H54 (cell line): ENCODE measurements at places on chromosomes 1 and 21.
A peak's percentile ranks its signal among the peaks of the same experiment; 100 is the strongest.

GRCh38 chr1:23772049-23772853, 6.0 kb upstream of the PITHD1 start:
- DNase-seq: peak; percentile 26

DNA sequence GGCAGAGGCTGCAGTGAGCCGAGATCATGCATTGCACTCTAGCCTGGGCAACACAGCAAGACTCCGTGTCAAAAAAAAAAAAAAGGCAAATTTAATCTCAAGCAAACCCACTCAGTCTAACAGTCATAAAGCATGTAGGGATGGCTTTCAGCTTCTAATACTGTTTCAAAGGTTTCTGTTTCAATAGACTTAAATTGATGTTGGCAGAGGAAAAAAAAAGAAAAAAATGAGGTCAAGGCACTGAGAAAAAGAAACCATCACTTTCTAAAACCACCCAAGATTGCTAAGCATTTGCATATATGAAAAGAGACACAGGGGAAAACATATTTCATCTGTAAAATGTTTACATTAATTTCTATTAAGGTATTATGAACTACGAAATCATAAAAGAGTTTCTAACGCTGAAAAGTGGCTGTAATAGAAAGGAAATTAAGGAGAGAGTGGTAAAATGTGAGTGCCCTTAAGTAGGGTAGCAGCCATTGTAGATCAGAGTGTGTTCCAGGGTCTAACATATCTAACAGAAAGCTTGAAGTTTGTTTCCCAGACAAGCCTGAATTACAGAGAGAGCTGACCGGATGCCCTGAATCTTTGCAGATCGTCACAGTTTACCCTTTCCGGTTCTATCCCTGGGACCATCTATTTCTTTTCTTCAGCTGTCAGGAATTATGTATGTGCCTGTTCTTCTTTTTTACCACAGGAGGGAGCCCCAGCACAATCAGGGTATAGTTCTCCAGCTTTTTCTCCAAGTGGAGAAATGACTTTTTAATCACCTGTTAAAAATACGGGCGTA, 70.0 kb downstream of the PLD5 start:
- peak; percentile 18 for DNase-seq

DNA sequence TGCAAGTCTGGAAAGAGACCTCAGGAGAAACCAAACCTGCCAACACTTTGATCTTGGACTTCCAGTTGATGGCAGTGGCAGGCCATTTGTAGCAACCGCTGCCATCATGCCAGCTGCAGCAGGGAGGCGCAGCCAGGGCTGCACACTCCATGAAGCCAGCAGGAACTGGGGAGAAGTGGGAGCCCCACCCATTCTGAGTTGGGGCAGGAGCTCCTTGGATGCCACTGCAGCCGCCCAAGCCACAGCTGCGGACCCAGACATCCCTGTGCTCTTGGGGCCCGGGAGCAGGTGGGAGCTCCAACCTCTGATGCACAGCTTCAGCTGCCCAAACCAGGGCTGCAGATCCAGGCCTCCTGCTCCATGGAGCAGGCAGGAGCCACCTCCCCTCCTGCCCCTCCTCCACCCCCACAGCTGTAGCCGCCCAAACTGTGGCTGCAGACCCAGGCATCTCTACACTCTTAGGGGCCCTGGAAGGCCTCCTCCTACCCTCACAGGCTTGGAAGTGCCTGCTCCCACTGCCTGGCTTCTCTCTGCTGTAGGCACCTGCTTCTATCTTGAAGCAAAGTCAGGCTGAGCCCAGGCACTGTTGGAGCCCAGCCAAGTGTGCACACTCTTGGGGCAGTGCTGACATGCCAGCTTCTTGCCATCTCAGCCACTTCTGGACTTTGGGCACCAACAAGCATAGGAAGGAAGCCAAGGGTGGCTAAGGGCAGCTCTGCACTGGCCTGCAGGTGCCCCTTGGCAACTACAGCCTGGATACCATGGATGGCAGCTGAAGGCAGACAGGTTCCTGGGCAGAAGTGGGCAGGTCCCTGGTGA, 20.0 kb upstream of the DISP1 start:
- no peak for DNase-seq

DNA sequence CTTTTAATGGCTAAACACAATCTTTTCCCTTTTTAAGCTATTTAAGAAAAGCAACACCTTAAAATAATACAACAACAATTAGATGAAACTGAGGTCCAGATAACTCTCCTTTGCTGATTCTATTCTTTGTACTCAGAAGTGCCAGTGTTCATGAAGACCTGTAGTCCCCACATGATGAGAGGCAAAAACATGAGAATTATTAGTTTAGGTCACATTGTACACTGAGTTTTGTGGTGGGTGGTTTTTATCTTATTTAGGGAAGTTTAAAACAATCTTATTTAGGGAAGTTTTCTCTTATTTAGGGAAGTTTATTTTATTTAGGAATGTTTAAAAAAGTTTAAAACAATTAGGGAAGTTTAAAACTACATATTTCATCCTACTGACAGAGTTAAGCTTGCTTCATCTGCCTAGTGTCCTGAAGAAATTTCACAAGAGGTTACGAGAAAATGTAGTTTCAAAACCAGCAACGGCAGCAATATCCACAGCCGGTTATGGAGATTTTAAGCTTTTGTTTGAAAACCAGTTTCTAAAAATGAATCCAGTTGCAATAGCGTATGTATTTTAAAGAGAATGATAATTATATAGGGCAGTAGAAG, 7.8 kb upstream of the OR14I1 start:
- no peak for DNase-seq

DNA sequence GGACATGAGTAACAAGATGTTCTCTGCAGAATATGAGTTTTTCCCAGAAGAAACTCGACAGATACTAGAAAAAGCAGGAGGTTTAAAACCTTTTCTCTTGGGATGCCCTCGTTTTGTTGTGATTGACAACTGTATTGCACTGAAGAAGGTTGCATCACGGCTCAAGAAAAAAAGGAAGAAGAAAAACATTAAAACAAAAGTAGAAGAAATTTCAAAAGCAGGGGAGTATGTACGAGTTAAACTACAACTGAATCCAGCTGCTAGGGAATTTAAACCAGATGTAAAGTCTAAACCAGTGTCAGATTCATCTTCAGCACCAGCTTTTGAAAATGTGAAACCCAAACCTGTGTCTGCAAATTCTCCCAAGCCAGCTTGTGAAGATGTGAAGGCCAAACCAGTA, 92.5 kb downstream of the TTC3 start:
- no peak for DNase-seq

DNA sequence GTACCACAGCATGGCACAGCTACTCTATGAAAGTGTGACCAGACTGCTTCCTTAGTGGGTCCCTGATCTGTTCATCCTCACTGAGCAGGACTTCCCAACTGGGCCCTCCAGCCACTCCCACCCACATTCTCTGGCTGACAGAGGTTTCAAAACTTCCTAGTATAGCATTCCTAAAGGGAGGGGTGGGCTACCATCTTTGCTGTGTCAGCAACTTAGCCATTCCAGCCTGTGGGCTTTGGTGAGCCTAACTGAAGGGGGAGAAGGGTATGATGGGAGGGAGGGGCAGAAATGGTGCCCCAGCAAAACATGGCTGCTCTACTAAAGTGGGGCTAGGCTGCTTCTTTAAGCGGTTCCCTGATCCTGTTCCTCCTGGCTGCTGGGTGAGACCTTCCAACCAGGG, 265.2 kb upstream of the ADGRL4 start:
- no peak for DNase-seq

DNA sequence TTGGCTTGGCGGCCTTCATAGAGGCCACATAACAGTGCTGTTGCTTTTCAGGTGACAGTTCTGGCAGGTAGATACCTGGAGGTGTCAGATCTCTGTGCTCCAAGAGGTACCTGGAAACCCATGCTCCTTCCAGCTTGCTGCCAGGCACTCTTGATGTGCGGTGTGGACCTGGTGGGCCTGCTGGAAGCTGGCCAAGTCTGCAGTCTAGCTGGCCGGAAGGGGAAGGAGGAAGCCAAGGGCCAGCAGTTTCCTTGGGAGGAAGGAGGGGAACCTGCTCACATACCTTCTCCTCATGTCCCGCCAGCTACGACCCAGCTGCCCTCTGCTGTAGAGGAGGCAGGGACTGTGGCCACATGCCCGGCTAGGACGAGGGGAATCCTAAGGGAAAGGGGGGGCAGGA, 166.4 kb upstream of the AJAP1 start:
- DNase-seq: no peak

- no peak for DNase-seq
Observed at GRCh38 chr21:32185103-32185502, 93.7 kb downstream of the MIS18A start.
